ENCODE measurements at places on chromosomes 11 and 22. TPM values are rescaled to one million over a fixed set of nuclear protein-coding genes. Genes with fewer than 3 reads are reported as not detected.

The TENM4 gene
- 1.4 TPM for total RNA-seq

The OR52W1 gene
- not detected for total RNA-seq

DNA sequence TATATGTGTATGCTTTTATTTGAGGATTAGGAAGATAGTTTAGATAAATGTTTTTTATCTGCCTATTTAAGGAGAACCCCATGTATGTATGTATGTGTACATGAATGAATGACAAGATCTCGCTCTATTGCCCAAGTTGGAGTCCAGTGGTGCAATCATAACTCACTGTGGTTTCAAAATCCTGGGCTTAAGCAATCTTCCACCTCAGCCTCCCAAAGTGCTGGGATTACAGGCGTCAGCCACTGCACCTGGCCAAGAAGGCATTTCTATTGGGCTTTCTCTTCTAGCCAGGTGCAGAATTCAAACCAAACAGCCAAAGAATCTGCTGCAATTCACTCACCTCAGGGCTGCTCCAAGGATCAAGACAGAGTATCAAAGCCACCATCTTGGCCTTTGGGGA lies 25.5 kb upstream of the DGKZ start:
- H3K27ac ChIP-seq, result no peak overlapping the region
- H3K27me3 ChIP-seq, result no peaks in the 10 kb centered on the region
- no peaks in the 10 kb centered on the region for H3K36me3 ChIP-seq
- H3K4me3 ChIP-seq, result no peak overlapping the region

- no peak overlapping the region for H3K4me3 ChIP-seq
- no peak for DNase-seq
- H3K4me1 ChIP-seq, result no peaks in the 10 kb centered on the region
- no peaks in the 10 kb centered on the region for H3K27me3 ChIP-seq
Measured at GRCh38 chr11:37558619-37559210, 960.7 kb upstream of the RAG2 start.

DNA sequence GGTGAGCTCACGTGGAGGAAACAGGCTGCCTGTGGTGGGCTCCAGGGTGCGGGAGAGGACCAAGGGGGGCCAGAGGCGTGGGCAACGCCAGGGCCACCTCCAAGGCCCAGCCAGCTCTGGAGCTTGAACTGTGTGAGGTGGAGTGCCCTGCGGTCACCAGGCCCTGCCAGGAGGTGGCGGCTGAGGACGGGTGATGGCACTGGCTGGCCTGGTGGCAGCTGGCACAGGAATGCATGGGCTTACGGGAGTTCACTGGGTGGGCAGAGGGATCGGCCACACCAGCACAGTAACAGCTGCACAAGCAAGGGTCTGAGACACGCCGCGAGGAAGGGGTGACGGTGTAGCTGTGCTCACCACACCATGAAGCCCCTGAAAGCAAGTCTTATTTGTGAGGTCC lies 15.8 kb downstream of the TOLLIP start:
- DNase-seq, result no peak
- H3K27ac ChIP-seq, result no peak overlapping the region
- peaks cover 10% of the 10 kb centered on the region for H3K4me1 ChIP-seq
- H3K4me3 ChIP-seq, result no peak overlapping the region

- no peak overlapping the region for H3K27ac ChIP-seq
- H3K27me3 ChIP-seq, result no peaks in the 10 kb centered on the region
- no peaks in the 10 kb centered on the region for H3K36me3 ChIP-seq
- no peak overlapping the region for H3K4me3 ChIP-seq
Measured at GRCh38 chr11:31443802-31444201, 65.6 kb downstream of the IMMP1L start.

GRCh38 chr22:39242595-39243438 lies 2.0 kb downstream of the PDGFB start:
- no peak for DNase-seq
- H3K4me1 ChIP-seq, result peaks cover 56% of the 10 kb centered on the region
- no peaks in the 10 kb centered on the region for H3K36me3 ChIP-seq
- peak overlapping the region; percentile 67 for H3K27ac ChIP-seq

- H3K27ac ChIP-seq, result no peak overlapping the region
- H3K27me3 ChIP-seq, result no peaks in the 10 kb centered on the region
- H3K4me3 ChIP-seq, result no peak overlapping the region
- H3K36me3 ChIP-seq, result no peaks in the 10 kb centered on the region
- no peak for DNase-seq
Measured at GRCh38 chr11:116070520-116070919, 566.3 kb upstream of the CADM1 start.

- DNase-seq, result no peak
- no peak overlapping the region for H3K4me3 ChIP-seq
- H3K27ac ChIP-seq, result no peak overlapping the region
- no peaks in the 10 kb centered on the region for H3K36me3 ChIP-seq
- H3K27me3 ChIP-seq, result peaks cover 14% of the 10 kb centered on the region
Measured at GRCh38 chr11:45648931-45649330, 16.5 kb downstream of the CHST1 start.

DNA sequence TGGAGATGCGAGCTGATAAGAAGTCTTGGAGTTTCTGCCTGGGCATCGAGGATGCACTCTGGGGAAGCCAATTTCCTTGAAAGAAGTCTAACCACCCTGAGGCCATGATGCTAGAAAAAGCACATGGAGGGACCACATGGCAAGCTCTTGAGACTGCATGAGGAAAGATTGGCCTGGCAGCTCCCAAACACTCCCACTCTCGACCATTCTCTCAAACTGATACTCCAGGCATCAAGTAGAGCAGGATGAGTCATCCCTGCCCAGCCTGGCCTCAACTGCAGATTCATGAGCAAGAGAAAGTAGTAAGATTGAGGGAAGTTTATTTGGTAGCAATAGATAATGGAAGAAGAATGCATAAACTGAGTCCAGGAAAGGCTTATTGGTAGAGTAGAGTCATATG lies 194.3 kb downstream of the KIF18A start:
- no peaks in the 10 kb centered on the region for H3K4me1 ChIP-seq
- no peaks in the 10 kb centered on the region for H3K36me3 ChIP-seq
- no peak overlapping the region for H3K27ac ChIP-seq
- no peak for DNase-seq
- no peaks in the 10 kb centered on the region for H3K27me3 ChIP-seq
- H3K4me3 ChIP-seq, result no peak overlapping the region

GRCh38 chr11:2914455-2915195 lies 14.6 kb downstream of the PHLDA2 start:
- no peak for DNase-seq
- H3K4me1 ChIP-seq, result no peaks in the 10 kb centered on the region
- H3K27me3 ChIP-seq, result peaks cover 2% of the 10 kb centered on the region
- H3K27ac ChIP-seq, result no peak overlapping the region

- DNase-seq, result no peak
- no peaks in the 10 kb centered on the region for H3K27me3 ChIP-seq
- H3K27ac ChIP-seq, result no peak overlapping the region
- no peaks in the 10 kb centered on the region for H3K4me1 ChIP-seq
- no peak overlapping the region for H3K4me3 ChIP-seq
- H3K36me3 ChIP-seq, result no peaks in the 10 kb centered on the region
Measured at GRCh38 chr11:4671741-4672140, 25.9 kb downstream of the OR51E2 start.

DNA sequence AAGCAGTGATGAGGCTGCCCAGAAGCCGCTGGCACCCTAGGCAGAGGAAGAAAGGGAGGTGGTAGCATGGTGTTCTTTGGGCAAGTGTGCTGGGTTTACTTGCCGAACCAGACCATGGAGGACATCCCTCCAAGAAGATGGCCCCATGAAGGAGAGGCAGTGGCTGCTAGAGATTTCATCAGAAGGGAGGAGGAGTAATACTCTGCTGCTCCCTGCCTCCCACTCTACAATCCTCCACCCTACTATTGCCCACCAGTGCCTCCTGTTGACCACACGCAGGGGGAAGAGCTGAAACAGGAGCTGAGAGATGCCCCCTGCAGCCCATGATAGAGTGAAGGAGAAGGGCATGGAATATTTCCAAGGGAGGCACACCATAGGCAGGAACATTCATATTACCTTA lies 51.0 kb upstream of the PRSS23 start:
- H3K4me3 ChIP-seq, result no peak overlapping the region
- H3K36me3 ChIP-seq, result no peaks in the 10 kb centered on the region
- no peak for DNase-seq
- H3K4me1 ChIP-seq, result peaks cover 8% of the 10 kb centered on the region
- no peak overlapping the region for H3K27ac ChIP-seq

GRCh38 chr11:79437278-79437980 lies 3.4 kb downstream of the TENM4 start:
- peaks cover 50% of the 10 kb centered on the region for H3K4me1 ChIP-seq
- H3K4me3 ChIP-seq, result peak overlapping the region; percentile 47
- no peaks in the 10 kb centered on the region for H3K36me3 ChIP-seq
- H3K27ac ChIP-seq, result peak overlapping the region; percentile 87
- DNase-seq, result peak; percentile 86

DNA sequence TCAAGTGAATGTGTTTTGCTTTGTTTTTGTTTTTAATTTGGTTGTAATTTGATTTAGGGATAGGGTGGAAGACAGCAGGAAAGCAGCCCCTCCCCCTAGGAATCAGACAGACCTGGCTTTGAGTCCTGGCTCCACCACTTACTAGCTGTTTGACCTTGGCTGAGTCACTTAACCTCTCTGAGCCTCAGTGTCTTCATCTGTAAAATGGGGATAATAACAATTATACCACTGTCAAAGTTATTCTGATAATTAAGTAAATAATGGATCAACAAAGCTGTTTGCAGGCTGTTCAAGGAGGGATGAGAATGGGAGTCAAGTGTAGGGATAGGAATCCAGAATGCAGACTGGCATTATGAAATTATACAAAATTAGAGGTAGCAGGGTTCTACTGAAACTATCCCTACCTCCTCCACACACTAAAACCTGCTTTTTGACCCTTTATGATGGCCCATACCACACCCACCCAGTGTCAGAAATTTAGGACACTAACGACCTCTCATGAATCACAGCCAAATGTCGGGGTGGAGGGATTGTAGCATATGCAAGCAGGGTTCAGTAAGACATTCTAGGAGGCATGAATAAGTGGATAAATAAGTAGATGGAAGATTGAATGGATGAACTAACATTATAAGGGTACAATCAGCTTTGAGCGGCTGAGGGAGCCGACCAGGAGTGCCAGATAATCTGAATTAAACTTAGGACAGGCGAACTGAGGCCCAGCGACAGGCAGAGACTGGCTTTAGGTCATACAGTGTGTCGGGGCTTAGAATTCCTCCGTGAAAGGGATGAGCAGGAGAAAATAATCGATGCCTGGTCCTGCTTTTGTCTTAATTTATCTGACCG lies 974 bp downstream of the ANAPC15 start:
- H3K4me3 ChIP-seq, result peak overlapping the region; percentile 68
- no peaks in the 10 kb centered on the region for H3K27me3 ChIP-seq

DNA sequence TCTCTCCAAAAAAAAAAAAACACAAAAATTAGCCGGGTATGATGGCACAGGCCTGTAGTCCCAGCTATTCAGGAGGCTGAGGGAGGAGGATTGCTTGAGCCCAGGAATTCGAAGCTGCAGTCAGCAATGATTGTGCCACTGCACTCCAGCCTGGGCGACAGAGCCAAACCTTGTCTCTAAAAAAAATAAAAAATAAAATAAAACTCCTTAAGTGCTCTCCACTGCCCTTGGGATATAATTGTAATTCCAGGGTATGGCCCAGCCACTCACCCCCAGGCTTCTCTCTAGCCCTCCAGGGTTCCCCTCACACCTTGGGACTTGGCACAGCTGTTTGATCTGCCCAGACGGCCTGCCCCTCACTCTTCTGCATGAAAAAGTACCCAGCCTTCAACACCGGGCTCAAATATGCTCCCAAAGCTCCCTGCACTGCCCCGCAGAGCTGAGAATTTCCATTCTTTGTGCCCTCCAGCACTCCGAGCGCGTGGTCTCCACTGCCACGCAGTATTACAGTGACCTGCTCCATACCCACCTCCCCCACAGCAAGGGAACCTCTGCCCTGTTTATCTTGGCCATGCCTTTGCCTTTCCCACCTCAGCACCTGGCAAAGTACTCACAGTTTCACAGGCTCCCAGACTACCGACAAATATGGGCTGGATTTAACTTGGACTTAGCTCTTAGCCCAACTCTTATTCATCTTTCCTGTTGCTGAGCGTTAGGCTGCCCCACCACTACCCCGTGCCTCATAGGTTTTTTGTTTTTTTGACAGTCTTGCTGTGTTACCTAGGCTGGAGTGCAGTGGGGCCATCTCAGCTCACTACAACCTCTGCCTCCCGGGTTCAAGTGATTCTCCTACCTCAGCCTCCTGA lies 7.6 kb upstream of the FTH1 start:
- no peaks in the 10 kb centered on the region for H3K36me3 ChIP-seq
- peak overlapping the region; percentile 100 for H3K27ac ChIP-seq
- H3K4me1 ChIP-seq, result peaks cover 56% of the 10 kb centered on the region
- H3K4me3 ChIP-seq, result no peak overlapping the region
- no peaks in the 10 kb centered on the region for H3K27me3 ChIP-seq
- no peak for DNase-seq

DNA sequence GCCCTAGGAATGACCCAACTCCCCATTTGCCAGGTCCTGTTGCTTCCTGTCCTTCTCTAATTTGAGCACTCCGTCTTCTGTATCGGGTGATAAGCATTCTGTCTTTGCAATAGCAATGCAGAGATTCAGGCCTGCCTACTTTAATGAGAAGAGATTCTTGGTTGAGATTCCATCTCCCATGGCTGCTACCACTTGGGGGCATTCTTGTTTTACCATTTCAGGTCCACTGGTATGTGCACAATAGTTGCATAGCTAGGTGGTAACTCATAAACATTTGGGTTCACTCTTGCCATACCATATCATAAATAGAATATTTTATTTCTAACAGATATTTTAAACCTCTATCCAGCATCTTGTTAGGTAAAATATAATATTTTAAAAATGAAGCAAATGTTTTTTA lies 34.4 kb upstream of the CALCB start:
- no peak for DNase-seq
- peaks cover 4% of the 10 kb centered on the region for H3K27me3 ChIP-seq
- no peaks in the 10 kb centered on the region for H3K36me3 ChIP-seq

GRCh38 chr11:94472916-94473799 lies 20.5 kb downstream of the MRE11 start:
- DNase-seq, result no peak
- peaks cover 8% of the 10 kb centered on the region for H3K36me3 ChIP-seq
- no peak overlapping the region for H3K4me3 ChIP-seq
- no peak overlapping the region for H3K27ac ChIP-seq
- no peaks in the 10 kb centered on the region for H3K27me3 ChIP-seq

DNA sequence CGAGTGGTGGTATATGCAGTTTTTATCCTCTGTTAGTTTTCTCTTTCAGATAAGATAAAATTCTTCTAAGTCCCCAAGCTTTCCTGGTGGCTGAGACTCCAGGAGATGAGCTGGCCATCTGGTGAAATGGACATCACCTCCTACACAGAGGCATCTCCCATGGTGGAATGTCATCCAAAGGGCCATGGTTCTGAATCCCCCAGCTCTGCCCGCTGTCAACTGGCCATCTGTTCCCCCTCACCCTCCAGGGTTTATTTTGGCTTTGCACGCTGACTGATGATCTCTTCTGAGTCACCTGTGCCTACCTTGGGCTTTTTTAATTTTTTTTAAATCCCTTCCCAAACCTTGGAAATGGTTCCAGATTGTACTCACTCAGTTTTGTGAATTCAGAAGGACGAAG lies 142.2 kb downstream of the HIPK3 start:
- H3K4me1 ChIP-seq, result no peaks in the 10 kb centered on the region
- H3K36me3 ChIP-seq, result no peaks in the 10 kb centered on the region
- no peaks in the 10 kb centered on the region for H3K27me3 ChIP-seq
- no peak overlapping the region for H3K4me3 ChIP-seq
- no peak for DNase-seq
- no peak overlapping the region for H3K27ac ChIP-seq

GRCh38 chr11:59849129-59849528 lies 3.8 kb upstream of the CBLIF start:
- no peak overlapping the region for H3K4me3 ChIP-seq
- H3K4me1 ChIP-seq, result no peaks in the 10 kb centered on the region
- no peaks in the 10 kb centered on the region for H3K27me3 ChIP-seq
- H3K36me3 ChIP-seq, result no peaks in the 10 kb centered on the region
- DNase-seq, result no peak

All from sigmoid colon (tissue), 7 donors.